ENCODE measurements at places on chromosomes 6 and 20.

- peak; percentile 39 for DNase-seq
These were observed 18.0 kb downstream of the ATP9A start for GRCh38 chr20:51750037-51750769.

DNA sequence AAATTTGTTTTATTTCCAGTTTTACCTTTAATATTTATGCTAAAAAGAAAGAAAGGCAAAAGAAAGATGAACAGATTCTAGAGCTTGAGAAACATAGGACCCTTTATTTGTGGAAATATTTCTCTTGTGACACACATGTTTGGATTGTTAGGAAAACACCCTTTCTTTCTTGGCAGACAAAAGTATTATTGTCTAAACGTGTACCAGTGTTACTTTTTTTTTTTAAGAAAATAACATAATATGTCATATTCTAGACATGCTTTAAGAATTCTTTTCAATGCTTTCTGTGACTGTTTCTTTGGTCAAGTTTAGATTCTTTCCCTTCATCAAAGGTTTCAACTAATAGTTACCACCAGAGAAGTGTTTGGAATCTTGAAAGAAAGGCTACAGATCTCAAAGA is 183.4 kb upstream of the CNR1 start:
- no peak for DNase-seq

GRCh38 chr20:61737812-61738443 is 327.8 kb downstream of the TAF4 start:
- DNase-seq, result no peak

- DNase-seq, result no peak
These were observed 14.5 kb upstream of the GUCA1A start for GRCh38 chr6:42158631-42159030.

- DNase-seq, result no peak
These were observed 262.7 kb downstream of the PREX1 start for GRCh38 chr20:48564982-48565539.

DNA sequence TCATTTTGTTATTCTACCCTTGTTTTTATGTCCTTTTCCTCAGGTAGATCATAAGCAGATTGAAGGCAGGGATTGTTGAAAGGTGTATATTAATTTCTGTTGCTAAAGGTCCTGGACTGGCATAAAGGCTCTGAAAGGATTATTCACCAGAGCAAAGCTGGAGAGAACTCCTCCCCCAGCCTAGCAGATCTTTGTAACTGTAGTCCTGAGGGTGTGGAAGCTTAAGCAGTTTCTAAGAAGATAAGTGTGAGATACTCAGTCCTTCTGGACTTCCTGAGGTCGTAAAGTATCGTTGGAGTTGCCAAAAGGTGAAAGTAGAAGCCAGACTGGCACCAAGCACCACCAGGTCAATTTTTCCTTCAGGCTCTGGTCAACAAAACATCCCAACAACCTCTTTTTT is 24.2 kb downstream of the CGA start:
- DNase-seq, result no peak

DNA sequence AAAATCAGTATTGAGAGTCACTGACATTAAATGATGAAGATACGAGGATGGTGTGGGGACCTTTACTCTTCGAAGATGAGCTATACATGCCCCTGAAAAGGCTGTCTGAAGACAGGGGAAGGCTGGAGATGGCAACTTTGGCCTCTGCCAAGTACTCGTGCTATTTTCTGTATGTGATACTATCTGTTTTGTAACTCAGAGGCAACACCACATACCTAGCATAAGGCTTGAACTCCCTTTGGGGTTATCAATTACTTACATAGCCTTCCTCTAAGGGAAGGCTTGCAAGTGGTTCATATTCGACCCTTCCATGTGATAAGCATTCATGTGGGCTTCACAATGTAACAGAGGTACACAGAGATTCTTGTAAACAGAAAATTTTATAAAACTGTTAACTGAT is 68.7 kb upstream of the FBXO30 start:
- DNase-seq, result no peak

DNA sequence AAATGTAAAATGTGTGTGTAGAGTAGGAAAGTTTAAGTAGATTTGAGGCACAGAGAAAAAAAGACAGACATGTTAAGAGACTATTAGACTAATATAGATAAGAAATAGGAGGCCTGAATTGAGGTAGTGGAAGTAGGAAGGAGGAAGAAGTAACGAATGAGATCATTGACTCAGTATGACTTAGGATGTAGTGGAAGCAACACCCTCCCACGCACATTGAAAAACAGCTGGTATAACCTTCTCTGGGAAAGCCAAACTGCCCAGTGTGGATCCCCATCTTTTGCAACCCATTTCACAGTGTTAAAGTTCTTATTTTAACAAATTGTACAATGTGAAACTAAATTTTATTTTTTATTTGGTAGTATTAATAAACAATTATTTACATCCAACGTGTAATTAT is 89.1 kb downstream of the GRIK2 start:
- DNase-seq, result no peak

DNA sequence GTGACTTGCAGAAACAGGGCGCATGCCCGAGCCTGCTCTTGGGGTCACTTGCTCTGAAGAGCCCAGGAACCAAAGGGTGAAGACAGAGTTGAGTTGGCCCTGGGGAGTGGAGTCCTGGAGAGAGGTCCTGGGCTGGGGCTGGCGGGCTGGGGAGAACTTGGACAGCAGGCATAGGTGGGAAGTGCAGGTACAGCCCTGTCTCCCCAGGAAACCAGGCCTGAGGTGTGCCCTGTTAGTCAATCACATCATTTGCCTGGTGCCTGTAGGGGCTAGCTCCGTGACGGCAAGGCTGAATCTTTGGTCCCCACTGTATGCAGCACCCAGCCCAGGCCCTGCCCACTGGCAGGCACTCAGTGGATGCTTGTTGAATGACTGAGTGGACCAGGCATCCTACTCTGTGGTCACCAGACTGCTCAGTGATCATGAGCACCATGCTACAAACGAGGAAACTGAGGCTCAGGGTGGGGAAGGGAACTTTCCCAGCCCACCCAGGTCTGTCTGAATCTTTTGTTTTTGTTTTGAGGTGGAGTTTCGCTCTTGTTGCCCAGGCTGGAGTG is 15.6 kb upstream of the NOL4L start:
- DNase-seq, result no peak

GRCh38 chr6:113047148-113047547 is 700.0 kb downstream of the RFPL4B start:
- no peak for DNase-seq

- DNase-seq, result no peak
These were observed 163.2 kb downstream of the SYNDIG1 start for GRCh38 chr20:24632581-24632980.

DNA sequence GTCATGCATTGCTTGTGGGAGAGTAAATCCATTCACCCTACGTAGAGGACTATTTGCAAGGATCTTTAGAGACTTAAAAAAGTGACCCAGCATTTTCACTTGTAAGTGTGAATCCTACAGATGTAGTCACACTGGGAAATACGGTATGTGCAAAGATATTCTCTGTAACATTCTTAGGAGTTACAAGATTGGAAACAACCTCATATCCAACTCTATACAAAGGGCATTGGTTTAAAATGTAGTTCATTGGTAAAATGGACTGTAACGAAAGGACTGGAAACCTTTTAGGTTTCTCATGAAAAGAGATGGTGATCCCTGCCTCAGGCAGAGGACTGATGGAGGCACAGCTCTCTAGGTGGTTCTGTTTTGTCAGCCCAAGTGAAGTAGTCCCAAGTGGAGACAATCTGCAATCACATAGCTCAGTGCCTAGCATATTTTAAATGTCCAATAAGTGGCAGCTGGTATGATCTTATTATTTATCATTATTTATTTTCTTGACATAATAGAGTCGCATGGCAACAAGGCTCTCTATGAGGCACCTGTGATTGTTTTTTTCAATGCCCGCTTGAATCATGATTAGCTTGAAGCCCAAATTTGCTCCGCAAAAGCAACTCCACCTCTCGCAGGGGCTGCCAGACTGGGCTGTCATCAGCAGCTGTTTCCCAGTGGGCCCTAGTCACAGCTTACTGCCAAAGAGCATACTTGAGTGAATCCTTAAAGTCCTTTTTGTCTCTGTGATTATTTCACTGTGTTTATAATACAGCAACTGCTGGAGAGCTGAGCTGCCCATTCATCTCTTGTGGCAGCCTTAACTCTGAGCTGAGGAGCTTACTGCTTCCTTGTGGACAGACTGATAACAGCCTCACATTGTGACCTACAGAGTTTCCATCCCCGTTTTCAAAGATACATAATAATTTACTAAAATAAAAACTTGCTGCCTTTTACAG is 19.8 kb upstream of the ENPP1 start:
- DNase-seq, result no peak

- DNase-seq, result peak; percentile 96
These were observed 9.1 kb downstream of the BAK1 start for GRCh38 chr6:33570806-33571636.

DNA sequence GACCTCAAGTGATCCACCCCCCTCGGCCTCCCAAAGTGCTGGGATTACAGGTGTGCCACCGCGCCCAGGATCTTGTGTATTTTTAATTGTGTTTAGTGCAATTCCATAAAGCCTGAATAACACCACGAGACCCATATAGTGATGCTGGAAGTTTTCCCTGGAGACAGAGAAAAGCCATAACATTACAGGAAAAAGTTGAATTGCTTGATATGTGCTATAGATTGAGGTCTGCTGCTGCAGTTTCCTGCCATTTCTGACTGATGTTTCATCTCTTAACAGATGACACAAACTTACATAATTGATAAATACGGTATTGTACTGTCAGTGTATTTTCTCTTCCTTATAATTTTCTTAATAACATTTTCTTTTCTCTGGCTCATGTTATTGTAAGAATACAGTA is 7.3 kb upstream of the UBD start:
- DNase-seq, result no peak

DNA sequence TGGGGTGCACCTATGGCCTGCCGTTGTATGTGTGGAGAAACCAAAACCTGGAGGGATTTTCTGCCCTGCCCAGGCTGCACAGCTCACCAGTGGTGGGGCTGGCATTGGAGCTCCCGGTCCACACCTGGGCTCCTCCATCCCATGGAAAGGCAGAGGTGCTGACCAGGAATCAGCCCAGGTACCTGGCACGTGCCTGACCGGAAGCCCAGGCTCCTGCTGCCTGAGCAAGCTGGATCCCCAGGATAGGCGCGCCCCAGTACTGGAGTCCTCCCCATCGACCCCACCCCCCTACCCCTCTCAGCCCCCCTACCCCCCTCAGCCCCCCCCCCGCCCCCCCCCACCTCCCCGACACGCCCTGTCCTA is 39.9 kb upstream of the HMGA1 start:
- no peak for DNase-seq

DNA sequence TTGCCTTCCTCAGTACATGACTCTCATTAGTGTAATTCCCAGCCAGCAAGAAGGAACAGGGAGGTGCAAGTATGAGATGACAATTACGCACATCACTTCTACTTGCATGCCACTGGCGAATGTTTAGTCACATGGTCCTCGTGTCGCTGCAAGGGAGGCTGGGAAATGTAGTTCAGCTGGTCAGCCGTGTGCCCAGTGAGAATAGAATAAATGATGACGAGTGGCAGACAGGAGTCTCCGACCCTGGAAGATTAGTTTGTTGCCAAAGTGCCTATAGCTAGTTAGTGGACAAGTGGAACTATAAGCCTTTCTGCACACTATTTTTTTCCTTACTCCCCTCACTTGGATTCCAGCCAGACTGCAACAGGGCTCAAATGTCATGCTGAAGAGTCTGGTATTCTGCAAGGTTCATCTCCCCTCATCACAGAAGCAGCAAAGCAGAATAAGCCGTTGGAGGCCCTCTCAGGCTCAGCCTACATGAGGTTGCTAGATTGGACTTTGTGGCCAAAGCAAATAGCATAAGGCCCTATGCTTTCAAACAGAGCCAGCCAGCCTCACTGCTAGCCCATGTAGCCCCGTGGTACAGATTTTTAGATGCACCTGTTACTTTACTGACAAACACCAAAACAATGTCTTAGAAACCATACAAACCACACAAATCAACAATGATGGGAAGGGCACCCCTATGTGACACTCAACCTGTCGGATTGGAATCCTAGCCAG is 9.7 kb downstream of the LINC00237 start:
- DNase-seq, result no peak

- no peak for DNase-seq
These were observed 144.8 kb downstream of the TTLL2 start for GRCh38 chr6:167469672-167470071.

- no peak for DNase-seq
These were observed 6.2 kb downstream of the MYLIP start for GRCh38 chr6:16135066-16135465.

- DNase-seq, result no peak
These were observed 1097.2 kb upstream of the GJE1 start for GRCh38 chr6:141035312-141036200.

DNA sequence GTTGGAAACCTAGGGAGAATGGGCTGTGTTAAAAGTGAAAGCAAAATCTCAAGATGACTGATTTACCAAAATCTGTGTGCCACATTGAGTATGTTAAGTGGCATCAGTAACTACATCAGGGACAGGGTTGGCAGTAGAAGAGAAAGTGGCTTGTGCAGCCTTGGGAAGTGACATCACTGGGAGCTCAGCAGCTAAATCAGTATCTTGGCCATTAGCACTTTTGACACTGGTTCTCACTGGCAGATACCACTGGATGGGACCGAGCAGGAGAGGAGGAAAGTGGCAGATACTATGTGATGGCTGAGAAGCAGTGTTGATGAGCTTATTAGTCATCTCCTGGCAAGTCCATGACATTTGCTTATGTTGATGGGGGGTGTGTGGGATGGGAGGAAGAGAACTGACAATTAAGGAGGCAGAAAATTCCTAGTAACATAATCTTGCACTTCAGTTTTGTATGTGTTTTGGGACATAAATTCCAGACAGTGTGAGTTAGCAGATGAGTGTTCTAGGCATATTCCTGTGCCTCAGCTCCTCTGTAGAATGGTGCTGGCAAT is 322.2 kb downstream of the SOX4 start:
- no peak for DNase-seq

DNA sequence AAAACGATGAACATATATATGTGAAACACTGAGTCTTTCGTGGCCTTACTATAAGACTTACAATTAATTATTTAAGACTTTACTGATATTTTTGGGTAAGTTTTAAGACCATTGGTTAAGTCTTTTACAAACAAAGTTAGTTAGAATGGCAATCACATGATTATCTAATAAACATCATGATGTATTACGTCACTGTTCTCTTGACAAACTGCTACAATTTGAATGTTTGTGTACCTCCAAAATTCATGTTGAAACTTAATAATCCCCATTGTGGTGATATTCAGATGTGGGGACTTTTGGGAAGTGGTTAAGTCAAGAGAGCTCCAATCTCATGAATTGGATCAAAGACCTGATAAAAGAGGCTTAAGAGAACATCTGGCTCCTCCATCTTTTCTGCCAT is 25.9 kb upstream of the B3GAT2 start:
- no peak for DNase-seq

DNA sequence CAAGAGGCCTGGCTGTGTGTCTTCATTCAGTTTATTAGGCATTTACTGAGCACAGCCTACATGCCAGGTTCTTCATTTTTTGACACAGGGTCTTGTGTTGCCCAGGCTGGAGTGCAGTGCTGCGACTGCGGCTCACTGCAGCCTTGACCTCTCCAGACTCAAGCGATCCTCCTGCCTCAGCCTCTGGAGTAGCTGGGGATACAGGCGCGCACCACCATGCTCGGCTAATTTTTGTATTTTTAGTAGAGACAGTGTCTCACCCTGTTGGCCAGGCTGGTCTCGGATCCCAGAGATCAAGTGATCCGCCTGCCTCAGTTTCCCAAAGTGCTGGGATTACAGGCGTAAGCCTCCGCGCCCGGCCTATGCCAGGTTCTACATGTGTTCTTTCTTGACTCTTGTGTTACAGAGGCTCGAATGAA is 601 bp upstream of the ATRN start:
- no peak for DNase-seq

All from stimulated activated CD4-positive, alpha-beta T cell treated with anti-CD3 and anti-CD28 coated beads, Interleukin-1b, Interleukin-23, amount 100 ng/mL, for 48 hours (primary cell).